Stimulated activated CD4-positive, alpha-beta T cell treated with anti-CD3 and anti-CD28 coated beads, Interleukin-1b, Interleukin-23, amount 100 ng/mL, for 4 hours (primary cell): ENCODE measurements at places on chromosomes 6 and 20.

GRCh38 chr20:13238001-13238653 lies 17.1 kb downstream of the ISM1 start:
- no peak for DNase-seq

- no peak for DNase-seq
Measured at GRCh38 chr20:5654557-5654956, 95.6 kb upstream of the SHLD1 start.

DNA sequence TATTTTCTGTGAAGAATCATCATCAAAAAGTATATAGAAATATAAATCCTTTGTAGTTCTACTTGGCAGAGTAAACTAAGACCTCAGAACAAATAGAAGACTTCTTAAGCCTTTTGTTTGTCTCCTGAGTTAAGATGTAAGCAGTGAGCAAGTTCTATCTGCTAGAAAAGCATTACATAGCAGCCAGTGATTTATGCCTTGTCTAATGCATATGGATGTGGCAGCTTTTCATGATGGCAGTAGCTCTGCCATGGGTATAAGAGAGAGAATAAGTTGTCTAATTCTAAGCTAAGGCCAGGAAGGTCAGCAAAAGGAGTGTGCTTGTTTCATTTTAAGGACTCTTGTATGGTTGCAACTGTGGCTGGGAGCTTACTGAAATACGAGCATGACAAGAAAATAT lies 920.2 kb downstream of the GRIK2 start:
- DNase-seq, result no peak

GRCh38 chr6:18445228-18445627 lies 58.1 kb downstream of the RNF144B start:
- no peak for DNase-seq

GRCh38 chr20:64062276-64062595 lies 762 bp upstream of the TCEA2 start:
- DNase-seq, result no peak

GRCh38 chr6:93746892-93747291 lies 327.5 kb upstream of the EPHA7 start:
- no peak for DNase-seq
